ENCODE measurements at places on chromosomes 16 and 17. TPM values are rescaled to one million over a fixed set of nuclear protein-coding genes. Genes with fewer than 3 reads are reported as not detected.

The CD300H gene
- not detected for polyA plus RNA-seq

DNA sequence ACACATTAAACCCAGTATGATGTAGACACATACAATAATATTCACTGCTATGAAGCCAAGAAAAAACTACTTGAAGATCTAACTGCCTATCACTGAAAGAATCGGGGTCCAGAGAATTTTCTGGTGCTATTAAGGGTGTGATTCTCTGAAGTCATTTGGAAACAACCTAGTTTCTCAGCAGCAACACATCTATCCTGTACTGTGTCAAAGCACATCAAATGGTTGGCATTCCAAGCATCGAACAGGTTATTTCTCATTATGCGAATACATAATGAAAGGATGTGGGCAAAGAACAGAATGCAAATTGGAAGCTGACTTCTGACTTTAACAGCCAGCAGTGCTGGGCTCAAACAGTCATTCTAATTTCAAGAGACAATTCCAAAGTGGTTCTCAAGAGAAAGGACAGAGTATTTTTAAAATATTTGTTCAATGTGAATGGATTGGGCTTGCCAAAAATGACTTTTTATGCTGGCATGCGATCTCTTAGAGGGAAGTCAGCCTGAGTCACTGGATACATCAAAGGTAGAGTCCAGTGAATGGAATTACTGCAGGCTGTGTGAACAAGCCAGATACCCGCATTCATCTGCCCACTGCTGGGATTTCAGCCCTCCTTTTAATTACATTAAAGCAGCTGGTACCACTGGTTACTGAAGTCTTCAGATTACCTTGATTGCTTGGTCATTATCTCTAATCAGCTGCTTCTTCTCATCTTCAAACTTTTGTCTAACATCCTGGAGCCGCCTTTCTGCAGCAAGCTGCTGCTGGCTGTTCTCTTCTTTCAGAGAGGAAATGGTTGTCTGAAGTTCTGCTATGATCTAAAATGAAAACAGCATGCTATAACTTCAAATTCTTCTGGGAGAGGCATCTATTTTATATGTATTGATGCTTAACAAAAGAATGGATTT, 181.2 kb upstream of the AXIN2 start:
- DNase-seq, result peak; percentile 16
- H3K27me3 ChIP-seq, result no peaks in the 10 kb centered on the region
- H3K36me3 ChIP-seq, result no peaks in the 10 kb centered on the region

The TBC1D3B gene
- not detected for polyA plus RNA-seq

The ACSF2 gene
- polyA plus RNA-seq, result 86.8 TPM

The CLEC19A gene
- not detected for polyA plus RNA-seq

The USP22 gene
- 28.1 TPM for polyA plus RNA-seq

DNA sequence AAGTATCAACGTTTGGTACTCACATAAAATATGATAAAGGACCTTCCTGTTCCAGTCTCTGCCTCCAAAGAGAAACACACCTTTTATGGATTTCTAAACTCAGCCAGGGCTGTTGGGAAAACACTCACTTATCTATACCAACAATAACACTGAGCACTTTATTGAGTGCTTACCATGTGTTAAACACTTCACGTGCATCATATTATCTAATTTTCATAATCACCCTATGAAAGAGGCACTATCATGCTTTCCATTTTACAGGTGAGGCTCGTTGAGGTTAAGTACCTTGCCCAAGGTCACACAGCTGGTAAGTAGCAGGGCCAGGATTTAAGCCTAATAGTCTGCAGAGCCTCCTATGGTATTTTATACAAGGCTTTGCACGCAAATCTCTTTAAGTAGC, 251.5 kb upstream of the SOX9 start:
- H3K27ac ChIP-seq, result no peak overlapping the region
- no peaks in the 10 kb centered on the region for H3K4me1 ChIP-seq
- no peak overlapping the region for H3K4me3 ChIP-seq
- no peaks in the 10 kb centered on the region for H3K27me3 ChIP-seq

The GPRC5C gene
- 84.5 TPM for polyA plus RNA-seq

- H3K4me3 ChIP-seq, result no peak overlapping the region
- H3K27me3 ChIP-seq, result no peaks in the 10 kb centered on the region
- H3K4me1 ChIP-seq, result peaks cover 41% of the 10 kb centered on the region
- no peak for DNase-seq
- H3K36me3 ChIP-seq, result no peaks in the 10 kb centered on the region
- H3K27ac ChIP-seq, result no peak overlapping the region
These were observed 1.8 kb upstream of the NDE1 start for GRCh38 chr16:15648135-15648730.

- no peak overlapping the region for H3K4me3 ChIP-seq
- DNase-seq, result no peak
- no peak overlapping the region for H3K27ac ChIP-seq
- H3K36me3 ChIP-seq, result peaks cover 72% of the 10 kb centered on the region
- H3K27me3 ChIP-seq, result no peaks in the 10 kb centered on the region
These were observed 58.5 kb downstream of the KNOP1 start for GRCh38 chr16:19659554-19659953.

DNA sequence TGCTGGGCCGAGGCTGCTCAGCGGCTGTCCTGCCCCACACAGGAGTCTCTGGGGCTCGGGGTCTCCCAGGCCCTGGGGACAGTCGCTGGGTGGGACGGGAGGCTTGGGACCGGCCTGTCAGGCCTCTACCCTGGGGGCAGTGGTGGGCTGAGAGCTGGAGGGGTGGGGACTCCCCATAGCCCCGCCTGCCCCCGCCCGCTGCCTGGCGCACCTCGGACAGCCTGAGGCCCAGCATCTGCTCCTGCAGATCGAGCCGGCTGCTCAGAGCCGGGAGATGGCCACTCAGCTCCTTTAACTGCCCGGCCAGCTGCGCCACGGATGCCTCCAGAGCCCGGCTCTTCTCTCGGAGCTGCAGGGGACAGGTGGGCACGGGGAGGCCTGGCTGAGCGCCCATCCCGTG, 6.7 kb downstream of the PERCC1 start:
- no peaks in the 10 kb centered on the region for H3K27me3 ChIP-seq
- H3K4me1 ChIP-seq, result peaks cover 4% of the 10 kb centered on the region
- no peak overlapping the region for H3K4me3 ChIP-seq
- DNase-seq, result no peak
- H3K27ac ChIP-seq, result no peak overlapping the region

The CACNA1H gene
- polyA plus RNA-seq, result 1.5 TPM

DNA sequence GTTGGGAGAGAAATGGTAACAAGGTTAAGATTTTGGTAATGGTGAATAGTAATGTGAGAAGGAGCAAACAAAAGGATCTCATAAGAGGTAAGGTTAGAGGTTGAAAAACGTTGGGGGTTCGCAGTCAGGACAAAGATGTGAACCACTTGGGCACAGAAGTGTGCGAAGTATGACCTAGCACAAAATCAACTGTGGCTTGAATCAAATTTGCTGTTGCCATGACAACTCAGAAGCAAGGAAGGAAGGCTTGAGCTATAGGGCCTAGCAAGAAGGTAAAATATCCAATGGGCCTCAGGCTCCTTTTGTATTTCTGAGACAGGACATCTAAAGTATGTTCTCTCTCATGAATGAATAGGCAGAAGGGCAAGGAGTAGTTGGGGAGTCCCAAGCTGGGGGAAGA, 24.5 kb upstream of the TEKT1 start:
- H3K4me3 ChIP-seq, result no peak overlapping the region
- H3K4me1 ChIP-seq, result no peaks in the 10 kb centered on the region
- no peaks in the 10 kb centered on the region for H3K36me3 ChIP-seq
- DNase-seq, result no peak
- H3K27ac ChIP-seq, result no peak overlapping the region

The PTGES3L gene
- not detected for polyA plus RNA-seq

The CRYBA1 gene
- not detected for polyA plus RNA-seq

- peak; percentile 35 for DNase-seq
- H3K36me3 ChIP-seq, result no peaks in the 10 kb centered on the region
- H3K4me3 ChIP-seq, result no peak overlapping the region
- peak overlapping the region; percentile 58 for H3K27ac ChIP-seq
- peaks cover 11% of the 10 kb centered on the region for H3K4me1 ChIP-seq
These were observed 112.0 kb downstream of the LITAF start for GRCh38 chr16:11474617-11475291.

The KLHL10 gene
- 0.23 TPM for polyA plus RNA-seq

GRCh38 chr16:7083096-7083495, 249.5 kb upstream of the RBFOX1 start:
- no peak overlapping the region for H3K4me3 ChIP-seq
- DNase-seq, result no peak
- no peak overlapping the region for H3K27ac ChIP-seq
- no peaks in the 10 kb centered on the region for H3K36me3 ChIP-seq
- H3K27me3 ChIP-seq, result peaks cover 13% of the 10 kb centered on the region

DNA sequence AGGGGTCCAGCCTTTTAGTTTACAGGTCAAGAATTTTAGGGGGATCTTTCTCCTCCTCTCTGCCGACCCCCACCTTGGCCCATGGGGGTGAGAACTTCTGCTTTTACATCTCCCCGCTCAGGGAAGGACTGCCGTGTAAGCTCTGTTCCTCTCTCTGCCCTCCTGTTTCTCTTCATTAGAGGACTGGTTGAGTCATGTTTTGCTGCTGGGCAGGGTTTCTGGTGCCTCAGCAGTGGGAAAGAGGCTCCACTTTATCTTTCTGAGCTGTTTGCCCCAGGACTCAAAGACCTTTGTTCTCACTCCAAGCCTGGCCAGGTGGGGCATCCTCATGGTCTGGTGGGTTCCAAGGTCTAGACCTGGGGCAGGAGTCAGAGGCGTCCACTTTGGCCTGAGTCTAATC, 93.0 kb downstream of the UTP18 start:
- peaks cover 8% of the 10 kb centered on the region for H3K27me3 ChIP-seq
- no peaks in the 10 kb centered on the region for H3K4me1 ChIP-seq
- no peak overlapping the region for H3K4me3 ChIP-seq

GRCh38 chr16:49969091-49970030, 55.7 kb upstream of the CNEP1R1 start:
- H3K36me3 ChIP-seq, result no peaks in the 10 kb centered on the region
- no peak for DNase-seq
- no peaks in the 10 kb centered on the region for H3K4me1 ChIP-seq
- no peak overlapping the region for H3K27ac ChIP-seq

- H3K27me3 ChIP-seq, result no peaks in the 10 kb centered on the region
- DNase-seq, result no peak
- no peak overlapping the region for H3K27ac ChIP-seq
- H3K4me3 ChIP-seq, result no peak overlapping the region
- H3K36me3 ChIP-seq, result no peaks in the 10 kb centered on the region
- no peaks in the 10 kb centered on the region for H3K4me1 ChIP-seq
These were observed 249.6 kb downstream of the RBFOX3 start for GRCh38 chr17:79361221-79361734.

The GPR142 gene
- polyA plus RNA-seq, result not detected

DNA sequence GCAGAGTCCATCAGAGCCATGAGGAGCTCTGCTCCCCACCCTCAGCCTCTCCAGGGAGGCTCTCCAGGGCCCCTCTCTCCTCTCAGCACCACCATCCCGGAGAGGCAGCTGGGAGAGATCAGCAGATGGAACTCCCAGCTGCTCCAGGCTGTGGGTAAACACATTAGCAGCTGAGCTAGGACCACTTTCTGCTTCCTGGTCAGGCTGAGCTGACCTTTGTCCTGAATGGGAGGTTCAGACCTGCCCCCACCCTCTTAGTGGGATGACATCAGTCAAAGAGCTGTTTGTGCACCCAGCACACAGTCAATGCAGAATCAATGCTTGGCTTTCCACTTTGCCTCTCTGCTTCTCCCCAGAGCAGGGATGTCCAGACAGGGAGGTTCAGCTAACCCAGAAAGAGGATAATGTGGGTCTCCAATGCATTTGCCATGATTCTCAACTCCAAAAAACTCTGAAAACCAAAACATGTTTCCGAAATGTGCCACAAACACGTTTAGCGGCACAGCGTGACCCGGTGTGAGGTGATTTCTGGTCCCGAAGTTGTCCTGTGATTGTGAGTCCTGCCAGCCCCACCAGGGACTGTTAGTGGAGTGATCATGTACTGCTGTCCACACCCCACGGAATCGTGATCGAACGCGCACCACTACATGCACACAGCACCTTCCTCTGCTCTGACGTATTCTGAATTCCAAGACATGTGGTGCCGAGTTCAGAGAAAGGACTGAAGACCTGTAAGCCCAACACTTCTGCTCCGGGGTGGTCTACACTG, 6.7 kb downstream of the GPR142 start:
- H3K27me3 ChIP-seq, result peaks cover 25% of the 10 kb centered on the region
- no peak overlapping the region for H3K4me3 ChIP-seq
- peak; percentile 42 for DNase-seq
- no peaks in the 10 kb centered on the region for H3K36me3 ChIP-seq
- peak overlapping the region; percentile 11 for H3K27ac ChIP-seq
- peaks cover 10% of the 10 kb centered on the region for H3K4me1 ChIP-seq

- no peak overlapping the region for H3K27ac ChIP-seq
- DNase-seq, result no peak
- no peaks in the 10 kb centered on the region for H3K36me3 ChIP-seq
- peaks cover 23% of the 10 kb centered on the region for H3K27me3 ChIP-seq
- no peak overlapping the region for H3K4me3 ChIP-seq
These were observed 8.6 kb upstream of the SKAP1 start for GRCh38 chr17:48438516-48439061.

DNA sequence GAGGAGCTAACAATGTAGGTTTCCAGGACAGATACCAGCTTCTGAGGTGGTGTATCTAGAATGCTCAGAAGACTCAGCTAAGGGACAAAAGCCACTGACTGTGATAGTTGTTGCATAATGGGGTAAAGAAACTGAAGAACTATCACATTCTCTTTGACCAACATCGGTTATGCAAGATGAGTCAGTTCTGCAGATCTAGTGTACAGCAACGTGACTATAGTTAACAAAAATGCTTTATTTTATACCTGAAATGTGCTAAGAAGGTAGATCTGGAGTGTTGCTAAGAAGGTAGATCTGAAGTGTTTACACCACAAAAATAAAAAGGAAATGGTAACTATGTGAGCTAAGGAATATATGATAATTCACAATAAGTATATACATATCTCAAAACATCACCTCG, 2.5 kb downstream of the KRTAP9-6 start:
- H3K27me3 ChIP-seq, result no peaks in the 10 kb centered on the region
- H3K4me1 ChIP-seq, result no peaks in the 10 kb centered on the region
- H3K27ac ChIP-seq, result no peak overlapping the region
- no peaks in the 10 kb centered on the region for H3K36me3 ChIP-seq

GRCh38 chr16:75589306-75589705, 23.1 kb downstream of the GABARAPL2 start:
- H3K36me3 ChIP-seq, result peaks cover 15% of the 10 kb centered on the region
- H3K27ac ChIP-seq, result no peak overlapping the region
- H3K4me3 ChIP-seq, result no peak overlapping the region
- peak; percentile 28 for DNase-seq

GRCh38 chr16:28904363-28904762, 20.7 kb downstream of the RABEP2 start:
- H3K27ac ChIP-seq, result no peak overlapping the region
- H3K36me3 ChIP-seq, result peaks cover 55% of the 10 kb centered on the region
- no peak overlapping the region for H3K4me3 ChIP-seq
- DNase-seq, result no peak
- H3K27me3 ChIP-seq, result no peaks in the 10 kb centered on the region
- no peaks in the 10 kb centered on the region for H3K4me1 ChIP-seq
